Kidney epithelial cell (primary cell): ENCODE measurements at places on chromosomes 13 and 19.

DNA sequence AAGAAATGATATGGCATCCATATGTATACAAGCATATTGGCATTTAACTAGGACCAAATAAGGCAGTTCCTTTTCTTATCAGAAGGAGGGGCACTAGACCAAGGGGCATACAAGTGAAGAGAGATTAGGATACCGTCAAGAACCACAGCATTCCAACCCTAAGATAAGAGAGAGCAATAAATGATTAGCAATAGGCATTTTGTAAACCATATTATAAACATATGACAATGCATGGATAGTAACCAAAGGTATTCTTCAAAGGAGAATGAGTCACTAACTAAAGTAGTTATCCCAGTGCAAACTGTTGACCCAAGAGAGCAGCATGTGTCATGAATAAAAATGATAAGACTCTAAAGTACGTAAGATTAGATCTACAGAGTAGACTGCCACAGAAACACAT, 500.9 kb upstream of the HTR2A start:
- no peak for DNase-seq

GRCh38 chr13:64428196-64428595, 2801.9 kb downstream of the PCDH9 start:
- no peak for DNase-seq

GRCh38 chr13:30846311-30846710, 59.8 kb upstream of the MEDAG start:
- no peak for DNase-seq

DNA sequence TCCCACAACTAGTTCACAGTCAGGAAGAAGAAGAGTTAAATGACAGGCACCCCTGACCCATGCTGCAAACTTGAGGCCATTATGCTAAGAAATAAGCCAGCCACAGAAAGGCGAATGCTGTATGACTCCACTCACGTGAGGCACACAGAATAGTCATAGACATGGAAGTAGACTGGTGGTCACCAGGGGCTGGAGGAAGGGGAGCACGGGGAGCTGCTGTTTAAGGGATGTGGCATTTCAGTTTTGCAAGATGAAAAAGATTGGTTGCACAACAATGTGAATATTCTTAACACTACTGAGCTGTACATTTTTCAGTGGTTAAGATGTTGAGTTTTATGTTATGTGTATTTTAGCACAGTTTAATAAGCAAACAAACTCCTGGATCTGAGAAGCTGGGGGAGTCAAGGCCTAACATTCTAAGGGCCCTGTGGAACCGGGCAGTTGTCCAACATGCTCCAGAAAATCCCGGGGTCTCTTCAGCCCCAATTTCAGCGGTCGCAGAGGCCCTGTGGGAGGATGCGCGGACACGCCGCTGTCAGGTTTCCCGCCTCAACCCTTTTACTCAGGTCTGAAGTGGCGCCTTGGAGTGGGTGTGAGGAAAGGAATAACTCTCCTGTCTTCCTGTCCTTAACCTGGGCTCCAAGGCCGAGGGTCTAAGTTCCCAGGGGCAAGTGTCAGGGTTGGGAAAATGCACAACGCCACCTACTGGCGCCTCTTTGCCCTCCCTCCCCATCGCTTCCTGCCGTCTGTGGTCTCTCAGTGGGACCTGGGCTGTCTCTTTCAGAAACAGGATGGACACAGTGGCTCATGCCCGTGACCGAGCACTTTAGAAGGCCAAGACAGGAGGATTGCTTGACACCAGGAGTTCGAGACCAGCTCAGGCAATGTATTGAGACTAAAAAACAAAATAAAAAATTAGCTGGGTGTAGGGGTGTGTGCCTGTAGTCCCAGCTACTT, 4.4 kb upstream of the TMEM272 start:
- DNase-seq: no peak

DNA sequence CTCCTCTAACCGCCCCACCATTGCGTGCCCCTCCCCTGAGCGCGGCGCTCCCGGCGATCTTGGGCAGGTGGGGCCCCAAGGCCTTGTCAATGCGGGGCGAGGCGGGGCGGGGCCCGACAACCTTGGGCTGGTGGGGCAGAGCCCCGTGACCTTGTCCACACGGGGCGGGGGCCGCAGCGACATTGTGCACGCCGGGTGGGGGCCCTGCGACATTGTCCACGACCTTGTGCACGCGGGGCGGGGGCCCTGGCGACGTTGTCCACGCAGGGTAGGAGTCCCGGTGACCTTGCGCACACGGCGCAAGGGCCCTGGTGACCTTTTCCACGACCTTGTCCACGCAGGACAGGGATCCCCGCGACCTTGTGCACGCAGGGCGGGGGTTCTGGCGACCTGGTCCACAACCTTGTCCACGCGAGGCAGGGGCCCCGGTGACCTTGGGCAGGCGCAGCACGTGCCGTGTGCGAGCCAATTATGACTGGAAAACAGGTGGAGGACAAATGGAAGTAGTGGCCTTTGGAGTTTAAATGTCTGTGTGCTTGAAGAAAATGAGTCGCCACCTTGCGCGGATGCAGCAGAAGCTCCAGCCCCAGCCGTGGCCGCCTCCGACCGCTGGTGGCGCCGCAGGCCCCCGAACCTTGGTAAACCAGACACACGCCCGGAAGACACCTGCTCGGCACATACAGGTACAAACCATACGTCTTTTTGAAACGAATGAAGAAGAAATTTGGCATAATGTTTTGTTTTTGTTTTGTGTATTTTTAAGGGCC, 62.6 kb downstream of the LATS2 start:
- no peak for DNase-seq

DNA sequence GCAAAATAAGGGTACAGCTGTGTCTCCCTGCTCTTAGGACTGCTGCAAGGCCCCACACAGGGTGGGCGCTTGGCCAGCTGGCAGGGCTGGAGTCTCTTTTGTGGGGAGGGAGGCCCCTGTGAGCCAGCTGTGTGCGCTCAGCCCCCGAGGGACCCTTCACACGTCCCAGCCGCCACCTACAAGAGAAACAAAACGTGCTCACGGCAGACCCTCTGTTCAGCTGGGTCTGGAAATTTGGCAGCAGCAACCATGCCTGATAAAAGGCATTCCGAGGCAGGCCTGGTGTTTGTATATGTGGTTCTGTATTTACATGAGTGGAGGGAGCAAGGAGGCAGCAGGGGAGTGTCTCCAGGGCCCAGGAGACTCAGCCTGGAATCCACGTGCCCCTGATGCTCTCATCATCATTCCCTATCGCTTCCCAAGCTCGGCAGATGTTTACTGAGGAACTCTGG, 49.7 kb downstream of the CRTC1 start:
- DNase-seq: no peak

DNA sequence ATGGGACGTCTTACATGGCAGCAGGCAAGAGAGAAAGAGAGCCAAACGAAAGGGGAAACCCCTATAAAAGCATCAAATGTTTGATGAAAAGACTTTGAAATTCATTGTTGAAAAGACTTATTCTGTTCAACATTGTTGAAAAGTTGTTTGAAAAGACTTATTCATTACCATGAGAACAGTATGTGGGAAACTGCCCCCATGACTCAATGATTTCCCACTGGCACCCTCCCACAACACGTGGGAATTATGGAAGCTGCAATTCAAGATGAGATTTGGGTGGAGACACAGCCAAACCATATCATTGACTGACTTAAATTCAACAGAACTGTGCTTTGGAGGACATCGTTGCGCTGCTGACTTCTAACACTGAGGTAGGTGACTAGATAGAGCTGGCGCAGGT, 48.0 kb upstream of the RCBTB2 start:
- no peak for DNase-seq

DNA sequence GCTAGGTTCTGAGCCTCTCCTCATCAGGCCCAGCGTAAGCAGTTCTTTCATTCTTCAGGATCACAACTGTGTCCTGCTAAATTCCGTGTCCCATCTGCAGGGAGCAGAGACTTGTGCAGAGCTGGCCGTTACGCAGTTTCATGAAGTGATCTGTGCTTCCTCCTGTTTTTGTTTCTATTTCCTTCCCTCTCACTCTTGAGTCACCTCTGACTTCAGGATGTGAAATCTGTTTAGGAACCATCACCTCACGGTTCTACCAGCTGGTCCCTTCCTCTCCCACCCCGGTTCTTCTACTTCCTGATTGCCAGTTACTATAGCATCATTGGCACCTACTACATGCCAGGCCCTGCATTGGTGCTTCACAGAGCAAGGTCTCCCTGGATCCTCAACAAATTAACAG, 8.5 kb downstream of the MAU2 start:
- DNase-seq: no peak

- no peak for DNase-seq
Observed at GRCh38 chr19:33279430-33280350, 22.6 kb downstream of the CEBPA start.

GRCh38 chr19:46472592-46472991, 1.2 kb upstream of the PNMA8A start:
- DNase-seq: no peak

DNA sequence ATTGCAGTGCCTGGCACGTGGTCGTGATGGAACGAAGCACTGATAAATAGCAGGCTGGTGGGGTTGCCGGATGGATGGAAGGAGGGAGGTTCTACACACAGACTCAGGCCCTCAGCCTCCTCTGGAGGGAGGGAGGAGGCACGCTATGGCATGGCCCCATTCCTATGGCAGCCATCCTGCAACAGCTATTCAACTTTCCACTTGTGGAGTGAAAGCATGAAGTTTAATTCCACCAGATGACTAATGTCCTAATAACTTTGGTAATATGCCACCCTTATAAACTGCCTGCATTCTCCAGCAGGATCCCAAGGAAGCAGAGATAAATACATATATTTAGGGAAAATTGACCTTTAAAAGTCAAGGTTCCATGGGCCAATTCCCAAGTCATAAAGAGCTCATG, 92.4 kb downstream of the KL start:
- no peak for DNase-seq

DNA sequence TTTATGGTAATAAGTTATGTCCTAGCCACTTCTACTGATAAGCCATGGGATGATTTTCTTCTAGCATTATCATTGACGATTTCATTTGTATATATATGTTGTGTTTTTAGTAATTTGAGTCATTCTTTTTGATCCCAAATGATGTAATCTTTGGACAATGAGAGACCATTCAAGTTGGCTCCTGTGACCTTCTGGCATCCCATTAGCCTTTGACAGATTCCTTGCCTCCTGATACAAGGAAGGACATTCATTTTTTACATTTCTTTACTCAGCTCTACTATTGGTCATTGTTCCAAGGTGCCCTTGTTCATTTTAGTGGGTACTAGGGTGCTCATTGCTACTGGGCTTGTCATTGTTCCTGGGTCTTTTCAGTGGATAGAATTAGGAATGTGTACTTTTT, 35.3 kb upstream of the MYCBP2 start:
- no peak for DNase-seq
